HFFc6 (cell line): ENCODE measurements at places on chromosomes 2 and 18.

GRCh38 chr2:4873364-4873763, 818.8 kb upstream of the SOX11 start:
- DNase-seq = no peak

GRCh38 chr2:15521641-15522181, 39.4 kb downstream of the NBAS start:
- peak; percentile 5 for DNase-seq

GRCh38 chr2:113799375-113799774, 42.9 kb upstream of the SLC35F5 start:
- DNase-seq = no peak

- no peak for DNase-seq
These were observed 21.2 kb downstream of the TGFA start for GRCh38 chr2:70532244-70532935.

- DNase-seq = peak; percentile 50
These were observed 56.4 kb downstream of the PLB1 start for GRCh38 chr2:28552045-28552823.

DNA sequence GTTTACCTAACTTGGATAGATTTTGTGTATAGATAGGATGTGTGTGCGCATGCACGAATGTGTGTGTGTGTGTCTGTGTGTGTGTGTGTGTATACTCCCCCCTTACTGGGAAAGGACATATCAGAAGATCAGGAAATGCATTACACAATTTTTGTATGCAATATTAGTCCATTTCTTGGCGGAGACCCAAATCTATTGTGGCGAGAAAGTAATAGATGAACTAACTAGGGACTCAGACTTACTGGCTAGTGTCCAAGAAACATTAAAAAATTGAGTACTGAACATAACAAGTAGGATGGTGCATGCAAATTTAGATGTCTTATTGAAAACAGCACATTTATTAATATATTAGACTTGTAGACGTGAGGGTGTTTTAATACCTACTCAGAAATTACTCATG, 1036.5 kb upstream of the FANCL start:
- DNase-seq = no peak

GRCh38 chr18:37330173-37330572, 235.4 kb downstream of the CELF4 start:
- no peak for DNase-seq

DNA sequence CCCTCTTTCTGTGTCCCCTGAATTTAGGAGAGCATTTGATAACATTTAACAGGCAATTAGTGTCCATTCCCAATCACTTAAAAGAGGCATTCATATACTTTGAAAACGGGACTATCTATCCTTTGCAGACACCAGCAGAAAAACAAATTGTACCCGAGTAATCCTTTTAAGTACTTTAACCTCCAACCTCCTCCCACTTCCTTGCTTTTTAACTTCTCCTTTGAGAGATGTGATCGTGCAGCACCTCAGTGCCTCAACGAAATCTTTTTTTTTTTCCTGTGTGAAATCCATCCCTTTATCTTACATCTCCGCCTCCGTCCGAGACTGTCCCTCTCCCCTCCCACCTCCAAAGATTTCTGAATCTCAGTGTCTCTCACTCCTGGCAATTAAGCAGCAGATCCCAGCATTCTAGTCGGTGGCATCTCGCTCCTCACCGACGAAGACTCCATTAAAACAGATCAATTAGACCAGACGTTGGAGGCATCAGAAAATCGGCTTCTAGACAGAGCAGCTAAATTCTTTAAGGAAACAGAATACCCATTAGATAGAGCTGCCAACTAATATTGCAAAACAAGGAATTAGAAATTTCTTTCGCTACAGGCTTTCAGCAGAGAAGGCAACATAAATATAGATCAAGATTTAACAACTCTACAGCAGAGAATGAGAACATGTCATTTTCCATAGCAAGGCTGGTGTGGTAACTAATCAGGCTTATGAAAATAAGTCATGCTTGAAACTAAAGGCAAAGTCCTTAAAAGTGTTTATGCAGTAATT, 1.9 kb upstream of the TMEFF2 start:
- DNase-seq = no peak

GRCh38 chr2:42069568-42069967, 21.7 kb downstream of the PKDCC start:
- no peak for DNase-seq

DNA sequence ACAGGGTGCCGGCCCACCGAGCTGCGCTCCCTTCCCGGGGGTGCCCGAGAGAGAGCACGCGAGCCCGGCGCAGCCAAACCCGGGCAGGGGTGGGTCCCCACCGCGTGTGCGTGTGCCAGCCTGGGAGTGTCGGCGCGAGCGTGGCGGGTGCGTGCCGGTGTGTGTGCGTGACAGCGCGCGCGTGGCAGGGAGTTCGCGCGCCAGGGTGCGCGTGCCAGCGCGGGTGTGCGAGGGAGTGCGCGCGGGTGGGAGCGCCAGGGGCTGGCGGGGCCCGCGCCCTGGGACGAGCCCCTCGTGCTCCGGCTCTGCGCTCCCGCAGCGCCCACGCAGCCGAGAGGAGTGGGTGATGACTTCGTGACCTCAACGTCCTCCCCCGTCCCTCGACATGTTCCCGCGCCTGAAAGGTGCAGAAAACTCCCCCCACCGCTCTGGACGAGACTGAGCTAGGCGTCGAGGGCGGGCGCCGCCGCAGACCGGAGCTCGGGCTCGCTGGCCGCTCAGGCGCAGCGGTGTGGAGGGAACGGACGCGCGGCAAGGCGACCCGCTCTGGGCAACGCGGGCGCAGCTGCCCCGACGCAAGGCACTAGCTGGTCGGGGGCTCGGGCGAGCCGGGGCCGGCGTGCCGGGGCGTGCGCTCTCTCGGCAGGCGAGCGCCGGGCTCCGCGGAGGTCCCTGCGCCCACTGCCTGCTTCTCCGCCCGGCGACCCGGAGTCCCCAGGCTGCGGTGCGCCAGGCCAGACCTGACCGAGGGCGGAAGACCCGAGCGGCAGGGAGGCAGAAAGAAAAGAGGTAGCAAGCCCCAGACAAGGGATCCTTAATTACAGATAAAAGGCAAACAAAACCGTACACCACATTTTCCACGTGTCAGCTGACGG, 582.8 kb downstream of the ZEB2 start:
- DNase-seq = peak; percentile 7

GRCh38 chr18:48550101-48550729, 11.4 kb downstream of the CTIF start:
- DNase-seq = no peak

GRCh38 chr2:75565472-75566462, 5.0 kb upstream of the EVA1A start:
- peak; percentile 28 for DNase-seq

- DNase-seq = no peak
These were observed 127.1 kb downstream of the CERS6 start for GRCh38 chr2:168583064-168583709.

DNA sequence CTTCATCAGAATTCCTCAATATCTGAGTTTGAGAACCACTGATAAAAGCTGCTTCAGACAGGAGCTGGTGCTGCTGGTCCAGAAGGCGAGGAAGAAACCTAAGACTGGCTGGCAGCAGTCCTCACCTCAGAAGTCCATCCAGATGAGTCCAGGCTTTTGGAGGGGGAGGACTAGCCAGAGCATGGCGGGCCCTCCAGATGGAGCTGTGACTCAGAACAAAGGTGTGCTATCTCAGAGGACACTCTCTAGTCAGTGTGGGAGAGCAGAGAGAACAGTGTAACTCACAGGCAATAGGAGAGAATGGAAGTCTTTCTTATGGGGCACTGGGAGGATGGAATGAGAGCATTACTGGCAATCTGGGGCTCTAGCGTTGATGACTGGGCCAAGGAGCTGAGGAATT, 191.4 kb downstream of the NYAP2 start:
- DNase-seq = no peak

DNA sequence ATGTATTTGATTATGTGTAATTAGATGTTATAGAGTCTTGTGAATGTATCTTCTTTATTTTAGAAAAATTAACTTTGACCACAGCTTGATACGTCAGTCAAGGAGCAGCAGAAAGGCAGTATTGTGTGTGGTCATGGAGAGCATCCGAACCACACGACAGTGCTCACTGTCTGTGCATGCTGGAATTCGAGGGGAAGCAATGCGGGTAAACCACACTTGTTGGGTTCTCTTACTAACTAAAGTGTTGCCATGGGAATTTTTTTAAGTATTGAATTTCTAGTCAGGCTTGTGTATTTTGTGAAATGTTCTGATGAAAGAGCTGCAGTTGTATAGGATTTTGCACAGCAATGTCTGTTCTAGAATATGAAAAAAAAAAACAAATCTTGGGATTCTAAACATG, 4.8 kb downstream of the PJVK start:
- no peak for DNase-seq

DNA sequence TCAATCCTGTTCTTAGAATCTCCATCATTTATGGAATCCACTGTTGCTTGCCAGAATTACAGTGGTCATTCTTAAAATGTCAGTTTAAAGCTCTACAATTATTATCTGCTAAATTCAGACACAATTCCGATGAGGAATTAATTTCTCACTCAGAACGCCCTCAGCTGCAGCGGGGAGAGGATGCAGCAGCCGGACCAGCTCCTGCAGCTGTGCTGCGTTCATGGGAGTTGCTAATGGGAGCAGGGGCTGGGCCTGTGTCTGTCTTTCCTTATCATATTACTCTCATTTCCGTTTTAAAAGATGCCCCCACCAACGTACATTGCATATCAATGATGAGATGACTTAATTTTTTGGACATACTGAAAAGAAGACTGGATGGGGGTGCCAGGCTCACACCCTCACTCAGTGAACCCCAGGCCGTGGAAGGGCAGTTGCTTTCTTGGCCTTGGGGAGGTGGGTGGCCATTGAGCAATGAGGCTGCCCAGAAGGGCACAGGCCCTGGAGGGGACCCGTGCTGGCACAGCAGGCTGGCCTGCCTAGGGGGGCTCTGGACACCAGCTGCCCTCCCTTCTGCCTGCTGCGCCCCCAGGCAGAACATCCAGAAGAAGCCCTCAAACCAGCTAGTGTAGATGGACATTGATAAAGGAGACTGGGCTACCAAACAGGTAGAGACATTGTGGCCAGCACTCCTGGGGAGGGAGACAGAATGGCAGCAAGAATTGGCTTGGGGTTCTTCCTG, 503.6 kb upstream of the MYT1L start:
- DNase-seq = no peak

DNA sequence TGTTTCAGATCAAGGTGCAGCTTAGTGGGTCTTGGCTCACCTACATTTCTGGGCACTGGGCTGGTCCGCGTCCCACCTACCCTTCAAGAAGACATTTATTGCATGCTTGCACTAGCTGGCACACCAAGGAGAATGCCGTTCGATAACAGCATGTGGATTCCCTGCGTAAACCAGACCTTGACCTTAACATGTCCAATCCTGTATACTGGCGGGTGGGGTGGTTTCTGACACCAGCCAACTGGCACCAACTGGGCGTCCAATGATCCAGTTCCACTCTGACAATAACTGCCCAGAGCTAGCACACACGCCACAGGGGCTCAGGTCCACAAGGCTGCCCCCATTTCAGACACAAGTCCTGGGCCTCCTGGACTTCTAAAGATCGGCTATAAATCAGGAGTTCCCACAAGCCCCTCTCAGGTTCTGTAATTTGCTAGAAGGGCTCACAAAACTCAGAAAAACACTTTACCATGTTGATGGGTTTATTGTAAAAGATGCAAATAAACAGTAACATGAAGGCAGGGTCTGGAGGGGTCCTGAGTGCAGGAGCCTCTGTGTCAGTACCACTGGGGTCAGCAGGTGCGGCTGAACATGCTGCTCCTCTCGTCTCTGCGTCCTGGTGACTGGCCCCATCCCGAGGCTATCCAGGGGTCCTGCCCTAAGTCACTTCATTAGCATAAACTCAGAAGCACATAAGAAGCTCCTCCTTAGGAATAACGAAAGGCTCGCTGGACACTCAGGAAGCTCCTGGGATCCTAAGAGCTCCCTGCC, 161.8 kb downstream of the HDAC4 start:
- DNase-seq = no peak

GRCh38 chr2:143026411-143027054, 102.7 kb upstream of the ARHGAP15 start:
- no peak for DNase-seq

DNA sequence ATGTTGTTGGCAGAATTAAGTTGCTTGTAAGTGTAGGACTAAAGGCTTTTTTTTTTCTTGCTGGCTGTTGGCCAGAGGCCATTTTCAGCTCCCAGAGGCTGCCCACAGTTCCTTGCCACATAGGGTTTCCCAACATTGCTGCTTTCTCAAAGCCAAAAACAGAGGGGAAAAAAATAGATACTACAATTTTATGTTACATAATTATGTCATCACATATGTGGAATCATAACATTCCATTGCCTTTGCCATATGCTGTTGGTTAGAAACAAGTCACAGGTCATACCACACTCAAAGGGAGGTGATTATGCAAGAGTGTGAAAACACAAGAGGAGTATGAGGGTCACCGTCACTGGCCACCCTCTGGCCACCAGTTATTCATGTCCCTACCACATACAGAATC, 154.5 kb downstream of the RTN4 start:
- DNase-seq = peak; percentile 28

GRCh38 chr2:50125246-50125645, 906.7 kb downstream of the NRXN1 start:
- DNase-seq = no peak

GRCh38 chr2:205287316-205287715, 395.0 kb upstream of the NRP2 start:
- DNase-seq = no peak
